ENCODE measurements at places on chromosomes 3 and 15.

- no peak for DNase-seq
These were observed 25.8 kb upstream of the GOLGA6C start for GRCh38 chr15:75232252-75232813.

DNA sequence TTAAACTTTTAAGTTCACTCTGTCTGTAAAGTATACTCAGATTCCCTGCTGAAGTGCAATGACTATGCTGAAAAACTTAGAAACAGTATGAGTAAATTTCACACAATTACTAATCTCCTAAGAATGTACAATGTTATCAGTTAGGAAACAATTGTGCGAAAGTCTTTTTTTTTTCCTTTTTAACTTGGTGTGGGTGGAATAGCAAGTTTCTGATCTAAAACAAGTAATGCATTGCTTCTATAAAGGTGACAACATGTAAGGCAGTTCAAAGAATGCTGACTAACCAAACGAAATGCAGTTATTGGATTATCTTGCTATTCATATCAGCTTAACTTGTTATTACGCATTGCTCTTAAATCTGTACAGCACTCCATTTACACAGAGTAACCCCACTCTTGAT lies 19.3 kb upstream of the SLC12A8 start:
- no peak for DNase-seq

DNA sequence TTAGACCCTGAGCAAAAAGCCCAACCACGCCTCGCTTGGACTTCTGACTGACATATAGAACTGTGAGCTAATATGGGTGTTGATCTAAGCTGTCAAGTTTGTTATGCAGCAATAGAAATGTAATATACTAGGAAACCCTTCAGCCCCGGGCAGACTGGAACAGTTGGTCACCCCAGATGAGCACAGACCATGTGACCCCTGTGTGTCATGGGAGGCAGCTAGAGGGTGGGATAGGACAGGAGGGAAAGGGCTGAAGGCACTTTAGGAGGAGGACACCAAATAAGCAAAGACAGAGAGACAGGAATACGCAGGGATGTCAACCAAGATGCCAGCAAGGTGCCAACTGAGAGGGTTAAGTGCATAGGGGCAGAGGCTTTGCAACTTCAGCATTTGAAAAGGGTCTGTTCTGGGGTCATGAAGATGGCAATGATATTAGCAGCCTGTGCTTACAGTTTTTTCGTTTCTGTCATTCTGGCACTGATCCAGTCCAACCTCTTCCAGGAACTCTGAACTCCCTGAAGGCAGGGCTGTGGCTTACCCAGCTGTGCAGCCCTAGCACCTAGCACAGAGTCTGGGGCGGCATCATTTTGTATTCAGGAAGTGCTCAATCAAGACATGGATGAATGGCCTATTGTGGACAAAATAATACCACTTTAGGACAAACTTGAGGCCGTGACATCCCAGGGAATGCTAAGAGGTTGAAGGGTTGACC lies 51.4 kb downstream of the HES1 start:
- no peak for DNase-seq

- DNase-seq, result no peak
These were observed 193.6 kb downstream of the FAM43A start for GRCh38 chr3:194879126-194879877.

GRCh38 chr15:100671858-100672543 lies 69.6 kb downstream of the ASB7 start:
- no peak for DNase-seq

- DNase-seq, result no peak
These were observed 101.7 kb upstream of the TPM1 start for GRCh38 chr15:62940755-62941361.

DNA sequence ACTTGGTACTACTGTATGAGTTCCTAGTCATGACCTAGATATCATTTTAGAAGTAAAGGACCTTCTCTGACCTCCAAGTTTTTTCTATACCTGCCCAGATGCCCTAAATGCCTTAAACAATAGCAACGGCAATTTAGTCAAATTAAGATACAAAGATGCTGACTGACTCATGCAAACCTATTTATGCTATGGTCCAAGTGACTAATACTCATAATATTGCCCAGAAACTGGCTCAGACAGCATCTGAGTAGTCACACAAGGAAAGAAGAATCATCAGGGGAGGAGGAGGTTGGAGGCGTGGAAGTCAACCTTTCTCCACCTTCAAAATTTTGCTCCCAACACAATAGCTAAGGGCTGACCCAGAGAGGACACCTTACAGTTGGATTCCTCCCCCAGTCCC lies 6.8 kb downstream of the FYCO1 start:
- DNase-seq, result no peak

- no peak for DNase-seq
These were observed 13.4 kb downstream of the LRIG1 start for GRCh38 chr3:66487465-66487864.

- no peak for DNase-seq
These were observed 18.7 kb upstream of the ANXA2 start for GRCh38 chr15:60416484-60416883.

DNA sequence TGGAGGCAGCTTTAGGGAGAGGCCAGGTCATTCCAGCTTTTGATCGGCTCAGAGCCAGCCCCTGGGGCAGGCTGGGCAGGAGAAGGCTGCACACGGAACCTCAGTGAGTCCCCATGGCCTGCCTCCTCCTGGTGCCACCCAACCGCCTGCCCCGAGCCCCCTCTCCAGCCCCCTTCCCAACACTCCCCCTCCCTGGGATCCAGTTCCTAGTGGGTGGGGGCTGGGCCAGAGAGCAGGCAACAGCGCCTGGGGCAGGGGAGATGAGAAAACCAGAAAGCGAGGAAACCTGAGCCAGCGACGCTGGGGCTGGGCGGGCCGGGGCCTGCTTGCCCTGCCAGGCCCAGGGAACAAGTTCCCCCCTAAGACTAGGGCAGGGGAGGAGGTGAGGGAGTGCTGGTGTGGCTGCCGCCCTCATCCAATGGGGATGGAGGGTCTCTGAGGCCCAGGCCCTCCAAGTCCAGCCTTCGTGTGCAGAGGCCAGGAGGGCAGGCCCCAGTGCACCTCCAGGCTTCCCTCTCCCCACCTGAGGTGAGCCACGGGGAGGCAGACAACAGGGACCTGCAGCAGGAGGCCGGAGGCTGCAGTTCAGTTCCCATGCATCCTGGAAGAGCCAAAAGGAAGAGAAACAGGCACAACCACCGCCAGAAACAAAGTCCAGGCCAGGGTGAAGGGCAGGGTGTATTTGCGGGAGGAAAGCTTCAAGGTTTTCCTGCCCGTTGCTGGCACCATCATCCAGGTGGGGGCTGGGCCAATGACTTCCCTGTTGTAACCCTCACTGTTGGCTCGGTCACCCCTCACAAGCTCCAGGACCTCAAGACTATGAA lies 4.0 kb upstream of the SEMA3F start:
- no peak for DNase-seq

DNA sequence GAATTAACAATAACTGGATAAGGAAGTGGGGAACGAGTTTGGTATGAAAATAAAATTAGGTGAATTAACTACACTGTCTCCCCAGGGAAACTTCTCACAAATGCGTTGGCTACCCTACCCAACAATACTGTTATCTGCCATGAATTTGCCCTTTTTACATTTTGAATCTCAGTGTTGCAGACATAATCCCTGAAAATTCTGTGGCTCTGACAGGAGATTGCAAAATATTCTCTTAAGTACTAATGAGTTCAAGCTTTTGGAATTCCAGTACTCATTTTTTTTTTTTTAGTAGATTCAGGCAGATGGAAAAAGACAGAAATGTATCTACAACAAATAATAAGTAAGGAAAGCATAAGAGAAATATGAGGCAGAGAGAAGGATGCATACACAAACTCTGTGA lies 332.6 kb downstream of the LSAMP start:
- DNase-seq, result no peak

GRCh38 chr3:23246651-23247050 lies 43.5 kb downstream of the UBE2E2 start:
- DNase-seq, result no peak

GRCh38 chr15:64897345-64897985 lies 14.2 kb upstream of the ANKDD1A start:
- DNase-seq, result no peak

DNA sequence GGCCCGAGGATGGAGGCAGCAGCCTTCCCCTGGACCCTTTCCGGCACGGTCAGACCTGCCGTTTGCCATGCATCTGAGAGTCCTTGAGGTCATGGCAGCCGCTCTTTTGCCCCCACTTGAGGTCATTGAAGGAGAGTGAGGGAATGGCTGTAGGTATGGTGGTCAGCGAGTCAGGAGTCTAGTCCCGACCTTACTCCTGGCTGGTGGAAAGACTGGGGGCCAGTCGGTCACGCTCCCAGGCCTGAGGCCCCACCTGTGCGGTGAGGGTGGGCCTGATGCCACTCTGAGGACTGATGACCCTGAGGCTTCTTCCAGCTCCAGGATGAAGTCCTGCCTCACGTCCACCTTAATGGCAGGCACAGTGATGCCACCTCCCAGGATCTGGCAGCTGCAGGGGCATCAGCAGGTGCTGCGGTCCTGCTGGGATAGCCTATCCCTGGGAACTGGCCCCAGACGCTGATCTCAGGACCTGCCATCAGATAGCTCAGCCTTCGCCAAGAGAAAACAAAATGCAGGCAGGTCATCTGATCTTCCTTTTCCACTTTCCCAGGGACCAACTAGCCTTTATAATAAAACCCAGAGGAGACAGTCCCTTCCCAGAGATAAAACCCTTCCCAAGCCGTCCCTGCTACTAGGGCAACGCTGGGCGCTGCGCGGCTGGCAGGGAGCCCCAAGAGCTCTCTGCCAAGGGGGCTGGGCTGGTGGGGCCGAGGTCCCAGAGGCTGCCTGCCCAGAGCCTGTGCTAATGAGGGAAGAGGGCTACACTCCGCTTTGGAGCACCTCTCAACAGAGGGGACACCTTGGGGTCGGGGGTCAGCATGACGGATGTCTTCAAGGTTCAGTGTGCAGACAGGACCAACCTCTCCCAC lies 42.2 kb downstream of the TM2D3 start:
- DNase-seq, result no peak

DNA sequence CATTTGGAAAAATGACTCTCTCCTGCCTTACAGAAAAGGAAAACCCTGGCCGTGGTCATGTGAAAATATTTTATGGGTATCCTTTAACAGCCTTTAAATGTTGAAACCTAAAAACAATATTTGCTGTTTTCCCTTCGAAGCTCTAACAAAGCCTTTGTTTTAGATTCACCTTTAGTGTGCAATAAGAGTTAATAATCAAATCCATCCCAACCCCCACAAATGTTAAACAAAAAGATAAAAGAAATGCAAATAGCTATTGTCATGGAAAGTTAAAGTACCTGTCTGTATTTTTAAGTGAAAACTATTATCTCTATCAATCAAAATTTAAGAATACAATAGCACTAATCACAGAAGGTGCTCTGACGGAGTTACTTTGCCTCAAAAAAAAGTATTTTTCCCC lies 279.3 kb downstream of the FOXP1 start:
- DNase-seq, result no peak

DNA sequence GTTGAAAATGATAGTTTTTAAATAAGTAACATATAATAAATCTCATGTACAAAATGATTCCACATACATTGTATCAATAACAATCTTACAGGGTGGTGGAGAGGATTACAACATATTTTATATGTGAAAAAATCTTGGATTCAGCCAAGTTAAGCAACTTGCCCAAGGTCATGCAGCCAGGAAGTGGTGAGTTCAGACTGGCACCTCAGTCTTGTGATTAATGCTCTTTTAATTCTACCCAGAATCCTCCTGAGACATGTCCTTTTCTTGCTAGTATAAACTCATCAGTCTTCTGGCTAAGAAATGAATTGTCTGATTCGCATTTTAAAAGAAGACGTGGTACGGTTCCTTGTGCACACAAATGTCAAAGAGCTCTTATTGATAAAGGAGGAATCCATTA lies 4.5 kb upstream of the MYRIP start:
- DNase-seq, result no peak

GRCh38 chr15:80916056-80916455 lies 73.6 kb downstream of the MESD start:
- DNase-seq, result no peak

DNA sequence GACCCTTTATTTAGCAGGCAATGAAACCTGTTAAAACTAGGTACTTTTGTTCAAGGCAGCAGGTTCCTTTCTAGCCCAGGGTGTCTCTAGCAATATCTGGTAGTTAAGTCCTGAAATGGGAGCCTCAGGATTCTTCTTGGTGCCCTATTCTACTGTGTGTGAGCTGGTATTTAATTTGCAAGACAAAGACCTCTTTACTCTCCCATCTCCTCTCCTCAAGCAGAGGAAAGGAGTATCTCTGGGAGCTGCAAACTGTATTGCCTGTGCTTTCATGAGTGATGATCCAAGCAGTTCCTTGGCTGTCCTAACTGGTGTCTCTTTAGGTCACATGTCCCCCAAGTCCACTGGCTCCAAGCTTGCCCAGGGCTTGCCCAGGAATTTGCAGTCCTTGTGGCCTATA lies 188.2 kb downstream of the SI start:
- DNase-seq, result no peak

GRCh38 chr15:78811124-78811824 lies at the start of gene ADAMTS7:
Gene ADAMTS7 (minus strand): TSS chr15:78811464. CDS start chr15:78811220, 244 bp downstream.
- DNase-seq, result no peak

GRCh38 chr3:14156201-14156600 lies 22.2 kb downstream of the XPC start:
- DNase-seq, result no peak

DNA sequence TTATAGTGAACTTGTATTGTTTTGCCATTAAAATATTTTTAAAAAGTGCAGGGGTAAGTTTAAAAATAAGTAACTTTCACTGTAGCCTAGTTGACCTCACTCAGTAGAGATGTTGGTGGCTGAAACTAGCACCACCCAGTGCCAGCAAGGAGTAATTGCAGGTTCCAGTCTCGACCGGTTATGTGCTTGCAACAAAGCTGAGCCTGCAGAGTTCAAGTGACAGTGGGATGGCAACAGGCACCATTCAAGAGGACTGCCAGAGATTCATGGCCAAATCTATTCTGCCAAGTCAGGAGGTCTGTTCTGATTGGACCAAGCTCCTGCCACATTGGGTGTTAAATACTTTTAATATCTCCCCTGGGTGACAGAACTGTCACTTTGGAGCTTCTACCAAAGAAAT lies 2.7 kb downstream of the ADAMTS7 start:
- no peak for DNase-seq

- no peak for DNase-seq
These were observed 195.8 kb downstream of the PLCH1 start for GRCh38 chr3:155549087-155549486.

DNA sequence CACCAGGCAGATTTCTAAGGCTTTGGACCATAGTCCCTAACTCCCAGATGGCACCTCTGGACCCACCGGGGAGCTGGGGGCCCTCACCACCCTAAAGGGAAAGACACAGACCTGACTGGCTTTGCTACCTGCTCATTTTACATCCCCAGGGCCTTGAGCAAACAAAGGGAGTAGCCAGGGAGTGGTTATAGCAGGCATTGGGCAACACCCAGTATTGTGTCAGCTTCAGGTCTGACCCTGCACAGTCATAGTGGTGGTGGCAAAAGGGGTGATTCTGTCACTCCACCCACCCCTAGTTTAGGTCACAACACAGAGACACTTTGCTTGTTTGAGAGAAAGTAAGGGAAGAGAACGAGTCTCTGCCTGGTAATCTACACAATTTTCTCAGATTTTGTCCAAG lies 352.5 kb downstream of the DIPK2A start:
- DNase-seq, result no peak

DNA sequence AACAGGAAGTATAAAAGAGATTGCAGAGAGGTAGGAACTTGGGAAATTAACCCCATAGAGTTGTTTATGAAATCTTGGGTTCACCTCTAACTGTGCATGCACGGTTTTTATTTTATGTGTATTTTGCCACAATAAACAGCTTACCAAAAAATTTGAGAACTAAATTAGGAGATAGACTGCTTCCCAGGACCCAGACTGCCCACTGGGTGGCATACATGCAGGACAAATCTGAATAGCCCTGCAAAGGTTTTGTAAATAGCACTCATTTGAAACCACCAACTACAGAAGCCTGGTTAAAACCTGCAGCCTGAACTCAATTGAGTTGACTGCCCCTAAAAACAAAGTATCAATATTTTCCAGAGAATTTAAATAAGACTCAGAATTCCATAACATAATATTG lies 96.4 kb upstream of the SLCO2A1 start:
- no peak for DNase-seq

Data from stimulated activated CD8-positive, alpha-beta memory T cell treated with anti-CD3 and anti-CD28 coated beads, Interleukin-7, amount 100 ng/mL, for 4 hours (primary cell).